ENCODE measurements at places on chromosomes 3 and 15. TPM values are rescaled to one million over a fixed set of nuclear protein-coding genes. Genes with fewer than 3 reads are reported as not detected.
A peak's percentile ranks its signal among the peaks of the same experiment; 100 is the strongest.

ARNT2 gene
- total RNA-seq, result 1.6 TPM

SCAMP5 gene
- 0.96 TPM for total RNA-seq

DNA sequence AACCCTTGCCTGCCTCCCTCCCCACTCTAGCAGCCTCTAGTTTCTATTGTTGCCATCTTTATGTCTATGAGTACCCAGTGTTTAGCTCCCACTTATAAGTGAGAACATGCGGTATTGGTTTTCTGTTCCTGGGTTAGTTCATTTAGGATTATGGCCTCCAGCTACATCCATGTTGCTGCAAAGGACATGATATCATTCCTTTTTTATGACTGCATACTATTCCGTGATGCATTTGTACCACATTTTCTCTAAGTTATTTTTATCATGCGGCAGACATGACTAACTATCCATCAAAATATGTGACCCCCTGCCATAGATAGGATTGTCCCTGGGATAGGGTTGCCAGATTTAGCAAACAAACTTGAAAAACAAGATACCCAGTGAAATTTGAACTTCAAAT lies 58.4 kb downstream of the NR1D2 start:
- H3K27me3 ChIP-seq, result no peaks in the 10 kb centered on the region
- DNase-seq, result no peak
- no peaks in the 10 kb centered on the region for H3K36me3 ChIP-seq
- H3K4me1 ChIP-seq, result peaks cover 5% of the 10 kb centered on the region

- H3K27ac ChIP-seq, result no peak overlapping the region
- H3K4me1 ChIP-seq, result peaks cover 8% of the 10 kb centered on the region
- no peak for DNase-seq
- no peaks in the 10 kb centered on the region for H3K36me3 ChIP-seq
Observed at GRCh38 chr3:171231361-171231760, 204.8 kb upstream of the SLC2A2 start.

DNA sequence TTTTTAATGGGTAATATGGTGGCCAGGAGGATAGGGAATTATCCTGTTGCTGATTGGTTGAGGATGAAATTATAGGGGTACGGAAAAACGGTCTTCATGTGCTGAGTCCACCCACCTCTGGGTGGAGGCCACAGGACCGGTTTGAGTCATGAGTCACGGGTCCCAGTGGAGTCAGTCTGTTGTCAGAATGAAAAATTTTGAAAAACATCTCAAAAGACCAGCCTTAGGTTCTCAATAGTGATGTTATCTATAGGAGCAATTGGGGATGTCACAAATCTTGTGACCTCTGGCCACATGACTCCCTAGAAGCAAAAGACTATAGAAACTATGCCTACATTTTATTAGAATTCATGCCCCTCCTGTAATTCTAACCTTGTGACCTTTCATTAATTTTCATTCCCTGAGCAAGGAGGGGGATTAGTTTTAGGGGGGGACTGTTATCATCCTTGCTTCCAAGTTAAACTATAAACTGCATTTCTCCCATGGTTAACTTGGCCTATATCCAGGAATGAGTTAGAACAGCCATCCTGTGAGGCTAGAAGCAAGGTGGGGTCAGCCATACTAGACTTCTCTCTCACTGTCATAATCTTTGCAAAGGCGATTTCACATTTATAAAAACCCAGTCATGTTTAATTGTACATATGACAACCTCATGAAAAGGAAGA lies 101.2 kb downstream of the TCF12 start:
- H3K36me3 ChIP-seq, result no peaks in the 10 kb centered on the region
- H3K27ac ChIP-seq, result no peak overlapping the region
- H3K4me1 ChIP-seq, result peaks cover 36% of the 10 kb centered on the region
- peak; percentile 7 for DNase-seq
- H3K4me3 ChIP-seq, result no peak overlapping the region
- H3K27me3 ChIP-seq, result no peaks in the 10 kb centered on the region

GRCh38 chr3:32620611-32621310 lies 50.1 kb upstream of the DYNC1LI1 start:
- no peak overlapping the region for H3K27ac ChIP-seq
- H3K4me1 ChIP-seq, result no peaks in the 10 kb centered on the region
- DNase-seq, result no peak
- no peak overlapping the region for H3K4me3 ChIP-seq

DNA sequence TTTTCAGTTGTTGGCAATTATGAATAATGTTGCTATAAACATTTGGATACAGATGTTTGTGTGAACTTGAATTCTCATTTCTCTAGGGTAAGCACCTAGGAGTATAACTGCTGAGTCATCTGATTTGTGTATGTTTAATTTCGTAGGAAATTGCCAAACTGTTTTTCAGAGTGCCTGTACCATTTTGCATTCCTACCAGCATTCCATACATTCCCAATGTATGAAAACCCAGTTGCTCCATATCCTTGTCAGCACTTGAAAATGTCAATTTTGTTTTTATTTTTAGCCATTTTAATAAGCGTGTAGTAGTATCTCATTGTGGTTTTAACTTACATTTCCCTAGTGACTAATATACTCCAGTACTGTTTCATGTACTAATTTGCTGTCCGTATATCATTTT lies 98.5 kb upstream of the TSC22D2 start:
- H3K4me3 ChIP-seq, result no peak overlapping the region
- no peaks in the 10 kb centered on the region for H3K27me3 ChIP-seq
- H3K36me3 ChIP-seq, result no peaks in the 10 kb centered on the region

- no peaks in the 10 kb centered on the region for H3K27me3 ChIP-seq
- H3K4me1 ChIP-seq, result no peaks in the 10 kb centered on the region
- no peak overlapping the region for H3K4me3 ChIP-seq
Observed at GRCh38 chr3:153028381-153028780, 133.6 kb upstream of the RAP2B start.

DNA sequence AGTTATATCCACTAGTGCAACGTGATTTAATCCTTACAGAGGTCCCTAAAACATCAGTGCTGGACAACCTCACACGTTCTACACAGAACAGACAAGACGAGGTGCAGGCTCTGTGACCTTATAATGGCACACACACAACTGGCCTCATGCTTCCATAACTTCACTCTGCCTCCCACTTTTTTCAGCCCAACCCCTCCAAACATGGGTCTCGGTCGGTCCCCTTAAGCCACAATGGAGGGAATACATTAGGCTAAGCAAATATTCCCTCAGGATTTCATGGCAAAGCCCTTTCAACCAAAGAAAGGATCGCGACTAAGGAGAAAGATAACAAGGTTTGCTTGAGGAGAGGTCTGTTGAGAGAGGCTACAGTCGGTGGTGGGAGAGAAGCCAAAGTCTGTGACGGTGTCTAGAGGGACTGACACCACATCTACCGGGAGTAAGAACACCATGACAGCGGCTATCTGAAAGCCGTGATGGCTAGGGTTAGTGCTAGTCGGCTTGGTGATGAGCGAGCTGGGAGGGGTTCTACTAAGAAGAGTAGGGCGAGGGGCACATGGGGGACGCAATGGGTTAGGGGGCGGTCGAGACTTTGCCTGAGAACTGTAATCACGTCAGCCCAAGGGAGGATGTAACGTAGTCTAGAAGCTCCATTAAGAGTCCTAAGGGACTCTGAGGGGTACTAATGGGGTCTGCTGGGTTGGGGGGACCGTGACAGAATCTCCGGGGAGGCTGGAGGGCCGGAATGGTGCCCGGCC lies 1.0 kb downstream of the MYO9A start:
- H3K27ac ChIP-seq, result peak overlapping the region; percentile 99
- H3K27me3 ChIP-seq, result no peaks in the 10 kb centered on the region
- H3K4me1 ChIP-seq, result peaks cover 53% of the 10 kb centered on the region
- DNase-seq, result peak; percentile 34
- H3K4me3 ChIP-seq, result peak overlapping the region; percentile 100
- peaks cover 6% of the 10 kb centered on the region for H3K36me3 ChIP-seq

DNA sequence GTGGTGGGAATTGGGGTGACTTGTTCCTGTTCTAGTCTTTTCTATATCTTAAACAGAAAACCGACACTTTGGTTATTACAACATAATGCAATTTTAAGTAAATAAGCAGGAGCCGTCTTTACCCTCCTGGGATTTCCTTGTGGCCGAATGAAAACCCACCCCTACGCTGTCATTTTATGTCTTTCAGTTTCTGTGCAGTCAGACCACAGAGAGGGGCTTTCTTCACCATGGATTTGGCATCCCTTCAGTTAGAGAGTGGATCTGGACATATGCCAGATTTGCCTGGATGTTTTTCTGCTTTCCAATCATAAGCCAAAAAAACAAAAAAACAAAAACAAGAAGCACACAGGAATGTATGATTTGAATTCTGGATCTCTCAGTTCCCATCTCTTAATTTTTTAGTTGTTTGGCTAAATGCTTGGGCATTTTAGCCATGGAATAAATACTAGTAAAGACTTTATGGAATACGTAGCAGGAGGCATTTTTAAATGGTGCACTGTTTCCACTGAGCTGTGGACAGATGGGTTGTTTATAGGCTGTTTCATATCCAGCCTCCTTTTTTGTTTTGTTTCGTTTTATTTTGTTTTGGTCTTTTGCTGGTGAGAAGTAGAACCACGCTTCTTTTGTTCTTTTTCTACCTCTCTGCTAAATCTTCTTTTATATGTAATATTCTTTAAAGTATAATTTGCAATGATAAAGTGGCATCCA lies 272.9 kb downstream of the FEZF2 start:
- no peak overlapping the region for H3K4me3 ChIP-seq
- no peak for DNase-seq
- no peaks in the 10 kb centered on the region for H3K27me3 ChIP-seq
- H3K36me3 ChIP-seq, result peaks cover 17% of the 10 kb centered on the region
- no peak overlapping the region for H3K27ac ChIP-seq
